Stimulated activated CD4-positive, alpha-beta T cell treated with anti-CD3 and anti-CD28 coated beads, TNF-alpha, amount 100 ng/mL, for 24 hours (primary cell): ENCODE measurements at places on chromosomes 6 and 20.

GRCh38 chr6:39776581-39776980 is 15.6 kb upstream of the DAAM2 start:
- DNase-seq: no peak

DNA sequence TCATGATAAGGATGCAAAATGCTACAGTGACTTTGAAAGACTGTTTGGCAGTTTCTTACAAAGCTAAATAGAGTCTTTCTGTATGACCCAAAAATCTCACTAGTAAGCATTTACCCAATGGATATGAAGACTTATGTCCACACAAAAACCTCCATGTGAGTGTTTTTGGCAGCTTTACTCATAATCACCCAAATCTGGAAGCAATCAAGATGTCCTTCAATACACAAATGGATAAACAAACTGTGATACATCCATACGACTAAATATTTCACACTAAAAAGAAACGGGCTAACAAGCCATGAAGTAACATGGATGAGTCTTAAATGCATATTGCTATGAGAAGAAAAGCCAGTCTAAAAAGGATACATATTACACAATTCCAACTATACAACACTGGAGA is 117.2 kb downstream of the PDE10A start:
- DNase-seq: no peak

DNA sequence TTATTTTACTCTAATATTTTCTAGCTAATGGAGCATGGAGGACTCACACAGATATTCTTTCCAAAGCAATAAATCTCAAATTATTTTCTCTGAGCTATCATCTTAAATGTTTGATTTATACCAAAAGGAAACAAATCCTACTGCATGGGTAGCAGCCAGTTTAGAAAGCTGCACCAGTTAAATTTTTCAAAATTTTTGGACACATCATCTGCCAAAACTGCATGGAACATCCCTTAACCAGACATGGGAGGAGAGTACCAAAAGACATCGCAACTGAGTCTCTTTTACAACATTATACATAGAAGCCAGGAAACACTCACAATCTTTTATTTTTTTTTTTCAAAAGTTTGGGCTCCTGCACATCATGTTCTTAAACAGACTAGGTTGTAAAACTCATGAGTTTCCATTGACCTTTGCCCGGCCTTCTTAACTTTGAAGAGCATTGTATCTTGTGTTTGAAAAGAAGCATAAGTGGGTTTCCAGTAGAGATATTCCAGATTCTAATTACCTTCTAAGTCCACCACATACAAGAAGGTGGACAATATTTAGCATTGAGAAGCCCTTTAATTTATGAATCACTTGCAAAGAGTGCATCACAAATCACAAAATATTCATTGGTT is 87.7 kb upstream of the HMGCLL1 start:
- DNase-seq: no peak

- DNase-seq: no peak
These were observed 468.2 kb upstream of the ARID1B start for GRCh38 chr6:156309017-156309416.

DNA sequence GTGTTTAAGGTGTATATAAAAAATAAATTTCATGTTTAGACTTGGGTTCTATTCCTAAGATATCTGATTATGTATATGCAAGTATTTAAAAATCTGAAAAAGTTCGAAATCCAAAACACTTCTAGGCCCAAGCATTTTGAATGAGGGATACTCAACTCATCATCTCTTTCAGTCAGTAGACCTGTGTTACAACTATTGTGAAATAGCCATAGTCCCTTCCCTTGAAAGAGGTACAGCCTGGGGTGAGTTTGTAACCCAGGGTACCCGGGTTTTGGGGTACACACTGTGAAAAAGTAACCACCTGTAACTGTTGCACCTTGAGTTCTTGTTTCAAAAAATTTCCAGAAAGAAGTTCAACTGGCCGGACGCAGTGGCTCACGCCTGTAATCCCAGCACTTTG is 76.6 kb upstream of the DOK5 start:
- DNase-seq: no peak

DNA sequence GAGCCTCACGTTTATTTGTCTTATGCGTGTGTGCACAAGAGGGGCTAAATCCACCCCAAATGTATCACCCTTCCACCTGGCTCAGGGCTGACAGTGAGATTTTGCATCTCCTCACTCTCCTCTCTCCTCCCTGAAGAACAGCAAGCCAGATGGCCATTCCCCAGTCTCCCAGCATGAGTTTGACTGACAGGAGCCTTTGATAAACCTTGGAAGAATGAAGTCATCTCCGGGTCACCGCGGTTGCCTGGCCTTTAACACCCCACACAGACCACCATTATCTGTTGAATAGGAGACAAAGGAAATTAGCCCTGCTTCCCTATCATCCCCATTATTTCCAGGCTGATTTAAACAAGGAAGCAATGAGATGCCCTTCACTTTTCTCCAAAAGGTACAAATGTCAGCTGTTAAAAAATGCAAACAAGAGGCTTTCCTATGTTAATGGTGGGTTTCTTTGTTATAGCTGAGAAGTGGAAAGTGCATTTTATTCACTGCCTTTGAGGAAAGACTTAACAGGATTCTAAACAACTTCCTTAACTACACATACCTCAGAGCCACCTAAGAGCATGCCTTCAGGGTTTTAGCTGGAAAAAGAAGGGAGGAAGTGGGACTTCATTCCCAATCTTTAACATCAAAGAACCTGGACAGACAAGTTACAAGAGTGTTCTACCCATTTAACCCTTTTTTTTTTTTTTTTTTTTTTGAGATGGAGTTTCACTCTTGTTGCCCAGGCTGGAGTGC is 524.8 kb upstream of the ID4 start:
- DNase-seq: no peak

DNA sequence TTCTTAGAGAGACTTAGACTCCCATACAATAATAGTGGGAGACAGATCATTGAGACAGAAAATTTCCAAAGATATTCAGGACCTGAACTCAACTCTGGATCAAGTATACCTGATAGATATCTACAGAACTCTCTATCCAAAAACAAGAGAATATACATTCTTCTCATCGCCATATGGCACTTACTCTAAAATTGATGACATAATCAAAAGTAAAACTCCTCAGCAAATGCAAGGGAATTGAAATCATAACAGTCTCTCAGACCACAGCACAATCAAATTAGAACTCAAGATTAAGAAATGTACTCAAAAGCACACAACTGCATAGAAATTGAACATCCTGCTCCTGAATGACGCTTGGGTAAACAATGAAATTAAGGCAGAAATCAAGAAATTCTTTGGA is 28.7 kb downstream of the PERP start:
- DNase-seq: no peak

- no peak for DNase-seq
These were observed 1.1 kb downstream of the TPX2 start for GRCh38 chr20:31740208-31740607.

DNA sequence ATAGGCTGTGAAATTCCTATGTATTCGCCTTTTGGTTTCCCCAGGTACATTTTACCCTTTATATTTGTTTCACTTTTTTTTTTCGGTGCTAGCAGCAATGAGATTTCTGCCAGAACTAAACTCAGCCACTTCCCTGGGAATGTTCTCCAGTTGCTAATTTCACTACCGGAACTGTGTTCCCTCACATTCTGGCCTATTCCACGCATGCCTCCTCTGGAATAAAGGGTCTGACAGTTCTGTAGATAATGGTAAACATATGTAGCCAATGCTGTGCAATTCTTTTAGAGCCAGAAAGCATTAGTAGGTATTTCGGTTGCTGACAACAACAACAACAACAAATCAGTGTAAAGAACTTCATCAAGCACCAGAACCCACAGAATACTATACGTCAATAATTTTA is 96.1 kb upstream of the TBX18 start:
- DNase-seq: no peak

DNA sequence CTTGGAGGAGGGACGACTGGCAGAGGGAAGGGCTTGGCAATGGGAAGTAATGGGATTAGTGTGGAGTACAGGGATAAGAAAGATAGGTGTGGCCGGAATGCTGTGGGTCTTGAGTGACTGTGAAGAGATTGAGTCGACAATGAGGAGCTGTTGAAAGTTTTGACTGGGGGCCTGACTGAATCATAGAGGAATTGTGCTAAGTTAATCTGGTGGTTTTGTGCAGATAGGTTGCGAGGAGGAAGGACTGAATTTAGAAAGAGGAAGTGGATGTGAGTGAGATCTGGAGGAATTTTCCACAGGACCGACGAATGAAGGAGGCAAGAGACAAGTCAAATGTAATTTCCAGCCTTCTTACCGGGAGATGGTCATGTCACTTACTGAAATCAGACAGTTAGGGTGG is 143.9 kb upstream of the RALGAPA2 start:
- no peak for DNase-seq

DNA sequence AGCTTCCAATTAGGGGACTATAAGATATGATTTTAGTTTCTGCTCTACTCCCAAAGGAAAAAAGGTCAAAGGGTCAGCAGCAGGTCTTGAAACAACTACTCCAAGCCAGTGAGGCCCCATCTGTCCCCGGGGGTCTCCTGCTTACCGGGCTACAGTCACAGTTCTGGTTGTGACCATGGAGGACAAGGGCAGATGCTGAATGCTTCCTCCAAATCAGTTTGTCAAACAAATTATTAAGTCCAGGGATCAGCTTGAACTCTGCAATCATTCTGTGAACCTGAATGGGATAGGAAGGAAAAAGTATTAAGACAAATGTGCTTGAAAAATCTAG is 60.2 kb downstream of the MYH7B start:
- no peak for DNase-seq

DNA sequence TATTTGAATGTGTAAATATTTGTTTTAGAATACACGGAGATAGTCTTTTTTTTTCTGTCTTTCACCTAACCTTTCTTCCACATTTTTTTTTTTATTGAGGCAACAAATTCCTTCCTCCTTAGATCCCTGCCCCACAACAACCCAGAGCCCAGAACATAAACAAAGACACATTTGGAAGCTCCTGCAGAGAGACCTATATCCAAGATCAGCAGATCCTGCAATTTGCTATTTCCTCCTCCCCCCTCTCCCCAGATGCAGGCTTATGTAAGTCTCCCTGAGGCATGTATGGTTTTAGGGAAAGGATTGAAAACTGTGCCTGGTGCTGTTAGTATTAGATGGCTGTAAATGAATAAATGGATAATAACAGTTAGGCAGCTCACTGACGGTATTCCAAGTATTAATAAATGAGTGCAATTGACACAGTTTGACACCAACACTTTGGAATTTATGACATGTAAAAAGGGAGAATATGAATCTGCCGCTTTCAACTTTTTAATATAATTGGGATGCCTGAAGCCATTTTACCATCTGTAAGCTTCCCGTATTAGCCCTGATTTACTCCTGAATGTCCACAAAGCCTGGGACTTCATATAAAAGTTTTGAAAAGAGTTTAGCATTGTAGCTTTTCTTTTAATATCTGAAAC is 608.3 kb upstream of the CITED2 start:
- no peak for DNase-seq

- DNase-seq: peak; percentile 26
These were observed 80.2 kb downstream of the GMPR start for GRCh38 chr6:16318538-16318937.

- no peak for DNase-seq
These were observed 215.9 kb downstream of the ARHGAP18 start for GRCh38 chr6:129494099-129494498.

DNA sequence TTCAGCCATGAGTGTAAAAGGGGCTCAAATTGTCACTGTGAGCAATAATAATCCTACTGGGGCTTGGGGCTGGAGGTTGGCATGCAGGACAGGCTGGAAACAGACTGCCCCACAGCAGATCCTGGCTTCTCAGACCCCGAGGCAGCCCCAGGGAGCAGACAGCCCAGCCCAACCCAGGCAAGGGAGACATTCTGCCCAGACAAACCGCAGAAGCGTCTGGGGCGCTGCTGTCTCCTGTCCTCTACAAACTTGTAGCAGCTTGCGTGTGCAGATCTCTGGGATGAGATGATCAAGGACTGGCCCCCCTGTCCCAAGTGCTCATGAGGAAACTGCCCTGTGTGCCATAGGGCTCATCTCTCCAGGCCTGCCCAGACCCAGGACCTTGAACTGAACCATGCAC is 84.6 kb downstream of the MAFB start:
- DNase-seq: no peak

- no peak for DNase-seq
These were observed 45.1 kb downstream of the MAPK14 start for GRCh38 chr6:36072681-36073080.

GRCh38 chr6:136923116-136923953 is 1.2 kb downstream of the SLC35D3 start:
- no peak for DNase-seq

- no peak for DNase-seq
These were observed 56.4 kb downstream of the CD24 start for GRCh38 chr6:106918115-106918514.

- no peak for DNase-seq
These were observed 126.7 kb downstream of the DST start for GRCh38 chr6:56516003-56516402.

DNA sequence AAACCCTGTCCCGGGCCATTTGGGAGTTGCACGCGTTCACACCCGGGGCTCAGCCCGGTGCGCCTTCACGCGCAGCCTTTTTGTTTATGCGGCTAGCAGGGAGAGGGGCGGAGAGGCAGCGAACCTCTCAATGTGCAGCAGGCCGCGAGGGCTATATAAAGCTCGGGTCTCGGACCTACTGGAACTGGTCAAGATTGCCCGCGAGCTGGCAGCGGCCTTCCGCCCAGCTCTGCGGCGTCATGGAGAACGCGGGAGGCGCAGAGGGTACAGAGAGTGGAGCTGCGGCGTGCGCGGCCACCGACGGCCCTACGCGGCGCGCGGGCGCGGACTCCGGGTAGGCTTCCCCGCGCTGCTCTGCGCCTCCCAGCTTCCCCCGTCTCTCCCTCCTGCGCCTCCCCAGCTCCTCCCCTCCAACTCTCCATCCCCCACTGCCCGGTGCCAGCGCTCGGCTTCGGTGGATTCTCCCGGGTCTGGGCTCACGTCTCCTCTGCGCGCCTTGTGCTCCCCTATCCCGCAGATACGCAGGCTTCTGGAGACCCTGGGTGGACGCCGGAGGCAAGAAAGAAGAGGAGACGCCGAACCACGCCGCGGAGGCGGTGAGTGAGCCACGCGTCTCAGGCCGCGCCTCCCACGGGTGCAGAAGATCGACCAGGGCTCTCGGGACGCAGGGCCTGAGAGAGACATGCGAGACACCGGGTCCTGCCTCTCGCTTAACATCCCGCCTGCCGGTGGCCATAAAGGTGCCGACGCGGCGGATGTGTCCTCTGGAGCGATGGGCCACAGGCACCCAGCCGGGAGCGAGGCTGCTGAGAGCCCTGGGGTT is at the start of gene RIPPLY2:
RIPPLY2 (plus strand) TSS at position 183 of the 823 bp plus-strand sequence; CDS start at position 240, 57 bp downstream.
- no peak for DNase-seq

GRCh38 chr6:65798280-65799014 is 91.4 kb upstream of the EYS start:
- DNase-seq: no peak

GRCh38 chr6:97059473-97059872 is 134.9 kb downstream of the KLHL32 start:
- DNase-seq: no peak

GRCh38 chr20:15257569-15257870 is 920.1 kb upstream of the FLRT3 start:
- no peak for DNase-seq

DNA sequence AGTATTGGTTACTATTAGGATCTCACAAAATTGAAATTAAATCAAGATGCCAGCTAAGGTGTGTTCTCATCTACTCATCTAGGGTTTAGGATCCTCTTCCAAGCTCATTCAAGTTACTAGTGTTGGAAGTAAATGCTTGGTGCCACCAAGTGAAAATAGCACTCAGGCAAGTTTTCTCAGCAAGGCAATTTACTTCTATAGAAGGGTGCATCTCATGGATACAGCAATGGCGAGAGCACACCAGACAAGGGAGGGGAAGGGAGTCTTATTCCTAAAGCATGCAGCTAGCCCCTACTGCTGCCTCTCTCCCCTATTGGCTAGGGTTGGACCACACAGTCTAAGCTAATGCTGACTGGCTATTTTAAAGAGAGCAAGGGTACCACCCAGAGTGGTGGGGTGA is 23.0 kb upstream of the FAM8A1 start:
- no peak for DNase-seq
